ENCODE measurements at places on chromosomes 1 and 21.

- no peak for DNase-seq
These were observed 169.0 kb downstream of the VAV3 start for GRCh38 chr1:107795994-107796393.

DNA sequence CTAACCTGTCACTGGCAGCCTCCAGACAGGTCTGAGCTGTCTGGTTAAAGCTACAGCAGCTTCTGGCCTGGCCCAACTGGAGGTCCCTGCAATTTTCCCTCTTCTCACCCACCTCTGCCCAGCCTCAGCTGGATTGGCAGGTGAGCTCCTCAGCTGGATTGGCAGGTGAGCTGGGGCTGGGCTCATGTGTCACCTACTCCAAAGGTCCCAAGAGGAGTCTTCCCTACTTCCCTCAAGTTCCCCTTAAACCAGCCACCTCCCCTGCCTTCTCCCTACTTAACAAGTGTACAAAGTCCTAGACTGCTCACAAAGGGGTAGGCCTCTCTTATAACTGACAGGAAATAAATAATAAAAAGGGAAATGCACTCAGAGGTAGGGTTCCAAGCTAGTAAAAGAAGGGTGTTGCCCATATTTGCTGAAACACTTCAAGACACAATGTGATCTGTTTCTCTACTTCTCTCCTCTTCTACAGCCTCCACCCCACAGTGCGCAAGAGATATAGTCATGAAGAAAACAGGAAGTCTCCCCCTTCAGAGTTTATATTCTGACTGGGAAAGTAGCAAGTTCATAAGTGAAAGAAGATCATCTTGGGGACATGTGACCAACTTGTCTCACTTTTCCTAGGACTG lies at the start of gene GPA33:
Gene GPA33, minus strand, starts transcription at position 64 of the 629 bp plus-strand sequence. CDS start 90 bp downstream, outside the sequence.
- DNase-seq: no peak

DNA sequence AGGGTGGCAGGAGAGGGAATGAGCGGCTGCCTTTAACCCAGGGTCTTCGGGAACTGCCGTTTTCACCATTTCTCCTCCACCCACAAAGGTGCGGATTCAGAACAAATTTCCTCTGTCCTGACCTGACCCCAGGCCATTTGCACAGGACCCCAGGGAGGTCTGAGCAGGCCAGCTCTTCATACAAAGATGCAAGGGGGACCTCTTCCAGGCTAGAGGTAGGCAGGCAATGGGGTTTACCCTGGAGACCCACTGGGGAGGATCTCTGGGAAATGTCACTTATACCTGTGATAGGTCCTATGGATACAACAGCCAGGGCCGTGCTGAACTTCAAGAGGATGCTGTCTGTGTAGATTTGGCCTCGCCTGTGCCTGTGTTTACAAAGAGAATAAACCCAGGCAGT lies 89.7 kb upstream of the VAMP3 start:
- no peak for DNase-seq

- no peak for DNase-seq
These were observed 2.1 kb upstream of the KLHDC9 start for GRCh38 chr1:161096015-161096414.
